GM23338 (cell line): ENCODE measurements at places on chromosomes 1 and 21. TPM values are rescaled to one million over a fixed set of nuclear protein-coding genes. Genes with fewer than 3 reads are reported as not detected.

- DNase-seq: no peak
Observed at GRCh38 chr1:245212221-245212710, 57.5 kb downstream of the KIF26B start.

GRCh38 chr1:59505596-59506028 lies 208.7 kb downstream of the FGGY start:
- DNase-seq: no peak

GRCh38 chr1:93753791-93754763 lies 72.4 kb upstream of the BCAR3 start:
- no peak for DNase-seq

CAMSAP2 gene
- 8.2 and 9.1 TPM in 2 replicates for polyA plus RNA-seq

- no peak for DNase-seq
Observed at GRCh38 chr1:170578359-170578758, 46.4 kb downstream of the GORAB start.

GRCh38 chr1:107098961-107099360 lies 41.9 kb upstream of the NTNG1 start:
- DNase-seq: no peak

GRCh38 chr1:116697548-116698243 lies 30.2 kb upstream of the IGSF3 start:
- DNase-seq: no peak

MGST3 gene
- 262 and 286 TPM in 2 replicates for polyA plus RNA-seq

WDR64 gene
- polyA plus RNA-seq: not detected in 2 replicates

- no peak for DNase-seq
Observed at GRCh38 chr1:247121382-247121781, 17.2 kb upstream of the ZNF669 start.

DNA sequence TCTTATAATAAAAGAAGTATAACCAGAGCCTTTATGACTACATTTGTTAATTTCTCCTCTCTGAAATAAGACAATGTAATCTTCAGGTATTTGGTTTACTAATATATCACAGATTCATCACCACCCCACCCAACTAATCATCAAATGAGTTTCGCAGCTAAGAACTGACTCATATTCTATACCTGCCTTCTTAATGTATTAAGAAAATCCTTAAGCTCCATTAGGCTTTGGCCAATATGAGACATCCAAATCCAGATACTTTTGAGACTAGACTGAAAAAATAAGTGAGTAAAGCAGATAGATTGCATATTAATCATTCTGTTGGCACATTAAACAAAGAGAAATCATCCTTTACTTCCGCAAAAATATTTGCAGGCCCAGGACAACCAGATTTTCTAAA lies 18.7 kb upstream of the FMO2 start:
- DNase-seq: no peak

EEIG2 gene
- 6.0 and 7.9 TPM in 2 replicates for polyA plus RNA-seq

DNA sequence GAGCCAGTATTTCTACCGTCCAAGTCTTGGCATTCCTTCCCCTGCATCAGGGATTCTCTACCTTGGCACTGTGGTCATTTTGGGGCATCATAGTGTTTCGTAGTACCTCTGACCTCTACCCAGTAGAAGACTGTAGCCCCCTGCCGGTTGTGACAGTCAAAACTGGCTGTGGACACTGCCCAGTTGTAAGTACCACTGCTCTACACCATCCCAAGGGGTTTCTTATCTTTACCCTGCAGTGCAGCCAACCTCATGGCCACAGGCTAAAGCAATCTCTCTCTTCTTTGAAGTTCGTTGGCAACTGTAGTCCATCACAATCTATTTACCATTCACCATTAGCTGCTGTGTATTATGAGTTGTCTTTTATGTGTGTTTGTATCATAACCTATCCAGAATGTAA lies 29.3 kb upstream of the ERO1B start:
- DNase-seq: no peak

GRCh38 chr21:24023936-24024335 lies 1583.3 kb downstream of the MRPL39 start:
- DNase-seq: no peak

DNA sequence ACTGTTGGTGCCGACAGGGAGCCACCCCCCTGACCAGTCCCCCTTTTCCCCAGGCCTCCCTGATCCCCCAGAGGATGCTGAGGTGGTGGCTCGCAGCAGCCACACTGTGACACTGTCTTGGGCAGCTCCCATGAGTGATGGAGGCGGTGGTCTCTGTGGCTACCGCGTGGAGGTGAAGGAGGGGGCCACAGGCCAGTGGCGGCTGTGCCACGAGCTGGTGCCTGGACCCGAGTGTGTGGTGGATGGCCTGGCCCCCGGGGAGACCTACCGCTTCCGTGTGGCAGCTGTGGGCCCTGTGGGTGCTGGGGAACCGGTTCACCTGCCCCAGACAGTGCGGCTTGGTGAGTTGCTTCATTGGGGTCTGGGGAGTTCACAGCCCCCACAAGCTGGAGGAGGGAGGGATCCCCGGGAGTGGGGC lies 89.2 kb downstream of the TRIM11 start:
- DNase-seq: no peak

GRCh38 chr1:60255565-60255964 lies 182.0 kb upstream of the C1orf87 start:
- DNase-seq: no peak

DNA sequence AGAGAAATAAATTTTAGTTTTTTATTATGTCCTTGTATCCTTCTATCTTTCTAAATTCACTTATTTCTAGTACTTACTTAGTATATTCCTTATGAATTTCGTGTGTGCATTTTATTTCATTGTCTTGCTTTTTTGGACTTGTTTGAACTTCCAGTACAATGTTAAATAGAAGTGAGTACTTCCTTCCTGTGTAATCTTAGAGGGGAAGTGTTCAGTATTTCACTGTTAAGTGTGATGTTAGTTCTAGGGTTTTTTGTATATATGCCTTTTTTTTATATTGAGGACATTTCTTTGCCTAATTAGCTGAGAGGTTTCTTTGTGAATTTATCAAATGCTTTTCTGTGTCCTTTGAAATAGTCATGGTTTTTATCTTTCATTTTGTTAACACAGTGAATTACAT lies 10.7 kb downstream of the LYPLAL1 start:
- DNase-seq: no peak

DNA sequence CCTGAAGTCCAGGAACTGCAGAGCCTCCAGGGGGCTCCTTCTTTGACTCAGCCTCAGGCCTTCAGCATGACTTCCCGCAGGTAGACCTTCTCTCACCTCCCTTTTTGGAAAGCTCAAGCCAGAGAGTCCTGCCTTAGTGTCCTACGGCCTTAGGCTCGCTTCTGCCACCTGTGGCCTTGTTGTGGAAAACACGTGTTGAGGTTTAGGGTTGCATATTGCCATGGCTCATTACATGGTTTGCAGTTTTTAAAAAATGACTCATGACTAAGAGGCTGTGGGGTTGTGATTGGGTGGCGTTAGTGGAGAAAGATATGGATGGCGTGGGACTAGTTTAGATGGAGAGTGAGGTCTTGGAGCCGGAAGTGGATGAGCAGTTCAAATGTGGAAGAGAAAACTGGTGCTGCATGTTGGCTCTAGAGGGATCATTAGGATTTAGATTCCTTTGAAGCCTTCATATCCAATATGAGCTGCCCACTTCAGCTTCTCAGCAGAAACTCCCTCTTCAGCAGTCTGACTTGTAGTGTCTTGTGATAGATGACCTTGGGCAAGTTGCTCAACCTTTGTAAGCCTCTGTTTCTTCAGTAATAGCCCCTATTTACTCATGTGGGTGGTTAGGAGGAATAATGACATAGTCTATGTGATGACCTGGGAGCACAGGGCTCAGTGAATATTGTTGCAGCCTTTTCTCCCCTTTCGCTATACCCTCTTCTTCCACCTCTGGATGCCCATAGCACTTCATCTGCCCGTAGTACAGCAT lies 6.5 kb upstream of the FGGY start:
- peak; percentile 78 for DNase-seq

DNA sequence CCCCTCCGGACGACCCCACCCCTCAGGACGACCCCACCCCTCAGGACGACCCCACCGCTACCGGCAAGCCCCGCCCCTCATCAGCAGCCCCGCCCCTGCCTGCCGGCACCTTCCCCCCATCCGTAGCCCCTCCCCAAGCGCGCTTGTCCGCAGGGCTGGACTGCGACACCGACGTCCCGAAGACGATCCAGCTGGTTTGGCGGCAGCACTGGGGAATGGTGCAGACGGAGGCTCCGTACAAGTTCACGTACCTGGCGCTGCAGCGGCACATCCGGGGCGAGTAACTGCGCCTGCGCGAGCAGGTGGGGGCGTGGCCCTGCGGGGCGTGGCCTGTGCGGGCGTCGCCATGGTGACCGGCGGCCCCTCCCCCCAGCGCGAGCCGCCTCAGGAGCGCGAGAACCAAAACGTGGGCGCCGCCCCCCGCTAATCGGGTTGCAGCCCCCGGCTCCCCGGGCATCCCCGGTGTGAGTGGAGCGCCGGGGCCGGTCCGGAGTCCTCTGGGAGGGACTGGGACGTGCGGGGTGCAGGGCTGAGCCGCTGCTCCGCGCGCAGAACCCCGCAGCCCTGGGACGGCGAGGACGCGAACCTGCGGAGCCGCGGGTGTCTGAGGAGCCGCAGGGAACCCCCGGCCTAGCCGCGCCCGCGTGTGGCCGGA lies 4.9 kb downstream of the RNF223 start:
- DNase-seq: peak; percentile 82

GRCh38 chr1:89839516-89839915 lies 18.7 kb downstream of the LRRC8D start:
- DNase-seq: no peak

GRCh38 chr1:89953131-89953626 lies 41.7 kb upstream of the ZNF326 start:
- DNase-seq: peak; percentile 70
